Hindlimb muscle (tissue), 1 donor: ENCODE measurements at places on chromosomes 1 and 21.

DNA sequence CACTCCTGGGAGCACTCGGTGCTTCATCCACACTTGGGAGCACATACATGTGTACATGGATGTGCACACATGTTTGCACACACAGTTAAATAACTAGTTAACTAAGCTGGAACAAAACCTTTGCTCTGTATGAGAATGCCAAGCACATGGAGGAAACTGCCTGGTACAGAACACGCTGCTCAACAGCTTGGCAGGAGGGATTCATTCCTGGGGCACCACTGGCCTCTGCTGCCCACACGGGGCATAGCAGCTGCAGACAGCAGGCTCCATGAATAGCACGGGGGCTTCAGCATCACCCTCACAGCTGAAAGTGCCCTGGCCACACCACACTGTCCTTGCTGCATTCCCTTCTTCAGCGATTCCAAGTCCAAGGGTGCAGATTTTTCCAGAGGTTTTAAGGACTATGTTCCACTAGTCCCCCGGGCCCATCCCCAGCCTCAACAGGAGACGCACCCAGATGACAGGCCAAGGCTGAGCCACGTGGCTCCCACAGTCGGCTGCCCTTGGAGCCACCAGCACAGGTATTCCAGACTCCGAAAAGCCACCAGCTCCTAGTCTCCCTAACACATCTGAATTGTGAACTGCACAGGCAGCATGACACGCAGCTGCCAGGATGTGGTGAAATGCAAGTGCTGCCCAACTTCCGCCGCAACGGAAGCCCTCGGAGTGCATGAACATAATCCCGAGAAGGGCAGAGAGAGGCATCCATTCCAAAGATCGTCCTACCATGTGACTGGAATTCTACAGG lies 16.9 kb downstream of the NPHP4 start:
- peak; percentile 59 for DNase-seq

GRCh38 chr1:3659093-3659492 lies 6.8 kb downstream of the TP73 start:
- no peak for DNase-seq

DNA sequence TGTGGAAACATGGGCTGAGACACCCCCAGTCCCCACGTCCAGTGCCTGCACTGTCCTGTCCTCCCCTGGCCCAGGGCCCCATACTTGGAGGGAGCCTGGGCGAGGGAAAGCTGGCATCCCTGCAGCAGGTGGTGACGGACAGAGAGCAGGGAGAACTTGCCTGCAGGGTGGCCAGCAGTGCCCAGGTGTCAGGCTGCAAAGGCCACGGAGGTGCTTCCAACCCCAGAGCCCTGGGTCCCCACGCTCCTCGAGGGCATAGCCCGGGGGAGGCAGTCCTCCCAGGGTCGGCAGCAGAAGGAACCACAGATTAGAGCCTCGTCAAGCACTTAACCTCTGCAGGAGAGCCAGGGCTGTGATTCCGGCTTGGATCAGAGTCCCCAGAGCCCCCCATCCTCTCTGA lies 77.5 kb downstream of the ARHGEF16 start:
- no peak for DNase-seq

DNA sequence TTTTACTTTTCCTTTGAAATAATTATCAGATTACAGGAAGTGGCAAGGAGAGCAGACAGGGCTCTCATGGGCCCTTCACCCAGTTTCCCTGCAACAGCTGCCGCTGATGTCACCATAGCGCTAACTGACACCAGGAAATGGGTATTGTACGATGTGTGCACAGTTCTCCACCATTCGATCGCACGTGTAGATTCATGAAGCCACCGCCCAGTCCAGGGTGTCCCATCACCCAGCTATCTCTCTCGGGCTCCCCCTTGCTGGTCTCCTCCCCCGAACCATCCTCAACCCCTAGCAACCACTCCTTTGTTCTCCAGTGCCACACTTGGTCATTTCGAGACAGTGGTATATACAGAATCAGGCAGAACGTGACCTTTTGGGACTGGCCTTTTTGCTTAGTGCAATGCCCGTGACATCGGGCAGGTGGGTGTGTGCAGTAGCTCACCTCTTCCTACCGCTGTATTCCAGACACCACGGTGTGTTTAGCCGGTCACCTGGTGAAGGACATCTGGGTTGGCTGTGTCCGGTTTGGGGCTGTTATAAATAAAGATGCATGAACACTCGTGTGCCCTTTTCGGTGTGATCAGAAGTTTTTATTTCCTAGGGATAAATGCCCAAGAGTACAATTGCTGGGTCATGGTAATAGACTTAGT lies 118.4 kb downstream of the CRYAA start:
- no peak for DNase-seq

- DNase-seq = no peak
Observed at GRCh38 chr21:27085387-27085786, 118.5 kb upstream of the ADAMTS5 start.

DNA sequence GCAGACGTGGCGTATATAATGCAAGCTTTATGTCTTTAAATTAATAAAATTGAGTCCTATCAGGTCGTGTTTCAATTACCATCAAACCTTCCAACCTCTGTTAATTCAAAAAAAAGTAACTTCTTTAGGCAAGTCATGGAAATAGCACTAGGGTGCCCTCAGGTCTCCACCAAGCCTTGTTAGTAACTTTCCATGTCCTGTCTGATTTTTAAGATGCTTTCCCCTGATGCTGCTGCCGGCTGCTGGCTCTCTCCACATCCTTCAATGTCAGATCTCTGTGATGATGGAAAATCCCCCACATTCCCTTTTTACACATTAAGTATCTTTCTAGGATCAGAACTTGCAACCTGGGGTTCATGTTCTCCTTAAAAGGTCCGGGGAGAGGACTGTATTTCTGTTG lies 3.0 kb downstream of the ERG start:
- no peak for DNase-seq

DNA sequence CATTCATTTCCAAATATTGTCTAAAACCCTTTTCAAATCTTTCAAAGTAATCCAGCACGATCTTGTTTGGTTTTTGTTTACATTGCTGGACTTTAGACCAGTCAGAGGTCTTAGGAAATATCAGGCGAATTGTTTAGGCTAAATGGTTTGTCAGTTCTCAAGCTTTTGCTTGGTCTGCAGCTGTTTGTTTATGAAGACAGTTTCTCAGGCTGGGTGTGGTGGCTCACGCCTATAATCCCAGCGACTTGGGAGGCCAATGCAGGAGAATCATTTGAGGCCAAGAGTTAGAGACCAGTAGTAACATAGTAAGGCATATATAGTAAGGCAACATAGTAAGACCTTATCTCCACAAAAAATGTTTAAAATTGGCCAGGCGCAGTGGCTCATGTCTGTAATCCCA lies 77.5 kb downstream of the DNTTIP2 start:
- no peak for DNase-seq

- no peak for DNase-seq
Observed at GRCh38 chr1:59522925-59523505, 226.1 kb downstream of the FGGY start.

DNA sequence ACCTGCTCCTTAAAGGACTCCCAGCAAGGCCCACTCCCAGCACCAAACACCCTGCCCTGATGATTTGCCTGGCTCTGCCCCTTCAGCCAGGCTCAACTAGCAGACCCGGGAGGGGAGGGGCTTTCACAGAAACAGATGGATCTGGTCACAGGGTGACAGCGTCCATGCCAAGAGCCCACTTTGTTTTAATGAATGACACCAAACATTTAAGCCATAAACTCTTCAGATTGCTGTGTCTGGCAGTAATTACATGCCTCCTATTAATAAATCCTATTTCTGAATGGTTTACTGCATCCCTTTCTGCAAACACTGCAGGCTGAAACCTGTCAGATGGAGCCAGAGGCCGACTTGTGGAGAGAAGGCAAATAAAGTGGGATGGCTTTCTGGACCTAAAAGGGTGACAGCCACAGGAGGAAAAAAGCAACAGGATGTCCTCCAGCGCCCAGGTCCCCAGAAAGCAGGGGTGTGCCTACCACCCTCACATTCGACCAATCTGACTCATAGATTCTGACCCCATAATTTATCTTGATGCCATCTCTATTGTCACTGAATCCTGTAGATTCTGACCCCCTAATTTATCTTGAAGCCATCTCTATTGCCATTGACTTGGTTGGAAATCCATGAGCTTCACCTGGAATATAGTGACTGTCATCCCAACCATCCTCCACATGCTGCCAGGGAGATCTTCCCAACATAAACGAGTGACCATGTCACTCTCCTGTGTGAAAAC lies 200.9 kb downstream of the PLPP3 start:
- no peak for DNase-seq

DNA sequence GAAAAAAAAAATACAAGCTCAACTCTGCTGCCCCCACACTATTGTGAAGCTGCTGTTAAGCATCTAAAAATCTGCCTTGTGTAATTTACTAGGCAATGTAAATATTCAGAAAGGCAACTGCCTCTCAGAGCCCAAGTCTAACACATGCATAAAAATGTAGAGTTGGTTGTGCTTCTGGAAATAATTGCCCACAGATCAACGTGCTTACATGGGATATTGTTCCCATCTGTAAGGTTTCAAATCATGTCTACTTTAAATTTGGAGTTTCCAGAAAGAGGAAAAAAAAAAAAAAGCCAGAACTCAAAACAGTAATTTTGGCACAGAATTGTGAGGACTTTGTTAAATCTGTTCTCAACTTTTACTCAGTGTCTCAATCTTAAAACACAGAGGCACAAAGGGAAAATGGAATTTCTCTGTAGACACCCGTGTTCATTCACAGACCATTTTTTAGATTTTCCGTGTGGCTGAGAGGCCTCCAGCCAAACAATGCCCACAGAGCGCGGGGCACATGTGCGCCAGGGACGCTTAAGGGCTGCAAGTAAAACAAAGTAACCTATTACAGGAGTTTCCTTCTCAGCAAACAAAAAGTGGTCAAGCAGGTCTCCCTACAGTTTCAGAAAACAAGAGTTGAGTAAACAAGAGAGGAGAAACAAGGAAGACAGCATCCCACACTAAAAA lies 115.5 kb downstream of the RERE start:
- peak; percentile 32 for DNase-seq

- no peak for DNase-seq
Observed at GRCh38 chr1:182268669-182269068, 122.9 kb downstream of the GLUL start.

DNA sequence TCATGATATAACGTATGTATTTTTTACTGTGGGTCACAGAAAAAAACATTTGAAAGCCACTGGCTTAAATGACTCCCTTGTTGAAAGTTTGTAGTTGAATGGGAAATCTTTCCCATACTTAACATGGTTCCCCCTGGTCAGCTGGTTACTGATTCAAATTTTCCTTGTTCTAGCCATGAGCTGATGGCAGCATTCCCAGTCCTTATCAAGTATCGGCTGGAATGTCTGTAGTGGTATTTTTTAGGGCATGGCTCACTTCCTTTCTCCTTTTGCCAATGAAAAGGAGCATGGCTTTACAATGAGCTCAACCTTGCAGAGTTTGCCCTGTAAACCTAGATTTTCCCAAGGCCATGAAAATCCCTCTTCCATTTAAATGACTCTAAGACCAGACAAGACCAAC lies 55.7 kb downstream of the GIPC2 start:
- DNase-seq = no peak

- no peak for DNase-seq
Observed at GRCh38 chr1:117183112-117183511, 27.6 kb downstream of the VTCN1 start.

DNA sequence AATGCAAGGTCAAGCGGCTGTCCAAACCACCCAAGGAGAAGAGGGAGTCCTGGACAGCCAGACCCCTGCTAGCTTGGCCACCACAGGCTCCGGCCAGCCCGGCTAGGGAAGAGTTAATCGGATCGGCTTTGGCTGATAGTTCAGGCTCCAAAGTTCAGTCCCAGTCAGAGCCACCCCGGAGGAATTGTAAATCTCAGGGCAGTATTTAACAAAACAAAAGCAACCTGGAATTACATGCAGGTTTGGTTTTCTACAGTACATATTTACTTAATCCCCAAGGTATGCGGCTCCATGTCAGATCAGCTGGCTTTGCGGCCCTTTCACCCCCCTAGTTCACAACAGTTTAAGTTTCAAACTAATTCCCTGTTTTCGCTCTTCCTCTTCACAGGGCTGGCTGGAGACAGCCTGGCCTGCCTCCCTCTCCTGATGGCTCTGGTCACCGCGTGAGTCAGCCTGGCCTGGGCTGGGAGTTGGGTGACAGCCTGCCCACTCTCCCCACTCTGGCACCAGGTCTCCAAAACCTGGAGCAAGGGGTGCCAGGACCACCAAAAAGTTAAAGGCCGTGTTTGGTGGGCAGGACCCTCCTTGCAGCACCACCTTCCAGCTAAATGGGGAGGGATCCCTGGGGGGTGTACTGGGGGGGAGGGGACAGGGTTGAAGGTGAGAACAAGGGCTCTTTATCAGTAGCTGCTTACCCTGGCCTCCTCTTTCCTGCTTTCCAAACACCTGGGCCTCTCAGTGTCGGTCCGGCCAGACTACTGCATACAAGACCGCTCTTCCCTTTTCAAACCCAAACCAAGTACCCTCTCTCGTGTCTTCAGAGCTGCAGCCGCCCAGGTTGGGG lies 1.9 kb downstream of the DHRS3 start:
- DNase-seq = peak; percentile 42

DNA sequence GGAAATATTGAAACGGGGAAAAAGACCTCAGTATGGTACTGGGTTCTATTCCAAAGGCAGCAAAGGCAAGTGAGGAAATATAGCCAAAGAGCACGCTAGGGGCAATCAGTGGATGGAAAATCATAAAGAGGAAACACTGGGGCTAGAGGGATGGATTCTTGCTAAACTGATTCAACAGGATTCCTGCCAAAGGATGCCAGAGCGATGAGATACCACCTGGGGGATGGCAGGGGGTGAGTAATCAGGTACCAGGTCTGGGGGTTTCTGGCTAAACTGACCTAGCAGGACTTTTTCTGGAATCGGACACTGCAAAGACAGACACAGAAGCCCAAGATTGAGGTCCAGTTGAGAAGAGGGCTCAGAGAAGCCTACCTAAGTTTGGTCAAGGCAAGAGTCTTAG lies 6.7 kb downstream of the CHI3L2 start:
- no peak for DNase-seq

- DNase-seq = no peak
Observed at GRCh38 chr1:156935505-156936128, 15.2 kb downstream of the LRRC71 start.

DNA sequence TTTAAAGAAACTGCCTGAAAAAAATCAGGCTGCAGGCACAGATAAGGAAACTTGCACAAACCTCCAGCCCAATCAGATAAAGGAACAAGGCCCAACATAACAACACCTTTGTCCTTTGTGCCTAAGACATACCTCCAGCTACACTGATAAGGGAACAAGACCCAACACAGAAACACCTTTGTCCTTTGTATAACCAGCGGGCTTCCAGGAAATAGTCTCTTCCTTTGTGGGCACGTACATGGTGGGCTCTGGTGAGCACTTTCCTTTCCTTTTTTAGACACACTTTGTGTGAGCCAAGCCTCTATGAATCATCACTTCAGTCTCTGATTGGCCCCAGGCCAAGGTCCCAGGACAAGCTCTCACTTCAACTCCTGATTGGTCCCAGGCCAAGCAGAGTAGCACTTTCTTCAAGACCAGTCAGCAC lies 23.6 kb downstream of the ZNF670 start:
- no peak for DNase-seq
